ENCODE measurements at places on chromosomes 6 and 20. TPM values are rescaled to one million over a fixed set of nuclear protein-coding genes. Genes with fewer than 3 reads are reported as not detected.

Gene HEY2
- 0.32 TPM for total RNA-seq

Gene CDH4
- 6.1 TPM for total RNA-seq

Gene TSBP1
- total RNA-seq: not detected

Gene TPX2
- total RNA-seq: 187 TPM

Gene MCCD1
- total RNA-seq: not detected

- no peak for DNase-seq
These were observed 260.9 kb downstream of the BTBD9 start for GRCh38 chr6:38378801-38379200.

DNA sequence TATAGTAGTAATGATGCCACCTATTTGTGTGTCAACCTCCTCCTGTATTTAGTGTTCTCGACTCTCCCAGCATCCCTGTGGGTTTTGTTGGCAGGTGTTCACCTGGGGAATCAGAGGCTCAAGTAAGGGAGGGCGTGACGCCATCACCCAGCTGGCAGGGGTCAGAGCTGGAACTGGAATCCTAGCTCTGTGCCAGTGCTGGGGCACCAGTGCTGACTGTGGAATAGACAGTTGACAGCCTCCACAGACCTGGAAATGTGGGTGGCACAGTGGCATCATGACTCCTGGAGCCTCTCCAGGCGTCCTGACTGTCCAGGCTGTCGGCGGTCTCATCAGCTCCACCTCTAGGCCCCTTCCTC, 102.8 kb downstream of the SYCP2 start:
- no peak for DNase-seq

- peak; percentile 95 for DNase-seq
These were observed 215.2 kb upstream of the ZNF184 start for GRCh38 chr6:27688014-27688586.

DNA sequence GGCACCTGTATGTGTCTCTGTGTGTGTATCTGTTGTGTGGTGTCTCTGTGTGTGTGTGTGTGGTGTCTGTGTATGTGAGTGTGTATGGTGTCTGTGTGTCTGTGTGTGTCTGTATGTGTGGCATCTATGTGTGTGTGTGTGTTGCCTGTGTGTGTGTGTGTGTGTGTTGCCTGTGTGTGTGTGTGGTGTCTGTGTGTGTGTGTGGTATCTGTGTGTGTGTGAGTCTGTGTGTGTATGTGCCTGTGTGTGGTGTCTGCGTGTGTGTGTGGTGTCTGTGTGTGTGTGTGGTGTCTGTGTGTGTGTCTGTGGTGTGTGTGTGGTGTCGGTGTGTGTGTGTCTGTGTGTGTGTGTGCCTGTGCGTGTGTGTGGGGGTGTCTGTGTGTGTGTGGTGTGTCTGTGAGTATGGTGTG, 31.7 kb upstream of the VEGFA start:
- DNase-seq: no peak

GRCh38 chr6:56062836-56063235, 184.5 kb downstream of the COL21A1 start:
- no peak for DNase-seq

GRCh38 chr6:119476554-119476953, 127.0 kb upstream of the MAN1A1 start:
- no peak for DNase-seq

- no peak for DNase-seq
These were observed 14.2 kb downstream of the KCNK5 start for GRCh38 chr6:39214846-39215639.

DNA sequence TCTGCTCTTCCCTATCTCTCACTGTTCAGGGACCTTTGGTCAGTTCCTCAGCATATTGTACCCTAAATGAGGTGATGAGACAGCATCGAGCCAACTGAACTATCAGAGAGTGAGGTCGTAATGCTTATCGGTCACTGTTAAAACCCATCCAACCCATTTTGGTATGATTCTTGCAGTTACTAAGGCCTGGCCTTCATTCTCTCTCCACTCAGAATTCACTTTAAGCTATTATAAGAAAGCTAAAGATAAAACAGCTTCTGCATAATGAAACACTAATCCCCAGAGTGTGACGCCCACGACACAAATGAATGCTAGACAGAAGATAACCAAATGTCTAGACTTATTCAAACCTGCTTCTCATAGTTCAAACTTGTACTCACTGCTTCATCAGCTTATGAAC, 175.8 kb downstream of the GMPR start:
- peak; percentile 39 for DNase-seq

- no peak for DNase-seq
These were observed 39.0 kb downstream of the TPD52L1 start for GRCh38 chr6:125192610-125192930.

DNA sequence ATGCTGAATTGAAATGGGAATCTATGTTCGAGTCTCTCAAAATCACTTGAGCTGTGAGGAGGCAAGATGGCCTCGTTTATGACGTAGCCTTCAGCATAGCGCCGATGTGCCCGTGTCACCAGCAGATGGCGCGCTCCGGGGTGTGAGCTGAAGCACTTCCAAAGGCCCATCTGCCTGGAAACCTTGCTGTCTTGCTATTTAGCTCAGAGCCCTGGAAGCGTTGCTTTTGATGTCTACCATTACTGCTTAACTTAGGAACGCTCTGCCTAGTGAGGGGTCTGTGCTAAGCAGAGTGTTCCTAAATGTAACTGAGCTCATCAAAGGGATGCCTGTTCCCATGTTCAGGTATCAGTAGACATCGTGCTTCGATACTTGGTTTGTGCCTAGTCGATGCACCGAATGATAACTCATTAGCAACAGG, 67.7 kb downstream of the SYCP2L start:
- peak; percentile 89 for DNase-seq

- no peak for DNase-seq
These were observed 232.3 kb downstream of the NFATC2 start for GRCh38 chr20:51310216-51310615.

DNA sequence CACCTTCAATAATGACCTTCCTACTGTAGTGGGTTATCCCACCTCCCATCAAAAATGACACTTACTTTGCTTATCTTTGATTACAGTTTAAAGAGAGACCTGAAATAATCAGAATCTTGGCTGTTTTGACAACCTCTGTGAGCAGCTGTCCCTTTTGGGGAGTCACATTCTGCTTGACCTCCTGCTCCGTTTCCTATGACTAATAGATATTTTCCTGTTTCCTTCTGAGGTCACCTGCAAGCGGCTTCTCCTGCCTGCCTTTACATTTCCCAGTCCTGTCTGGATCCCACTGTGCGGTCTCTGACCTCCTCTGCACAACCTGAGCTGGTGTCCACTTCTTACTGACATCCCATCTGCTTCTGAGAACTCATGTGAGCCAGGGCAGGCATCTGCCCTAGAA, 54.2 kb downstream of the TRAM2 start:
- no peak for DNase-seq

- no peak for DNase-seq
These were observed 75.2 kb upstream of the CITED2 start for GRCh38 chr6:139449611-139450000.

GRCh38 chr6:148364056-148364824, 21.6 kb downstream of the SASH1 start:
- peak; percentile 54 for DNase-seq

DNA sequence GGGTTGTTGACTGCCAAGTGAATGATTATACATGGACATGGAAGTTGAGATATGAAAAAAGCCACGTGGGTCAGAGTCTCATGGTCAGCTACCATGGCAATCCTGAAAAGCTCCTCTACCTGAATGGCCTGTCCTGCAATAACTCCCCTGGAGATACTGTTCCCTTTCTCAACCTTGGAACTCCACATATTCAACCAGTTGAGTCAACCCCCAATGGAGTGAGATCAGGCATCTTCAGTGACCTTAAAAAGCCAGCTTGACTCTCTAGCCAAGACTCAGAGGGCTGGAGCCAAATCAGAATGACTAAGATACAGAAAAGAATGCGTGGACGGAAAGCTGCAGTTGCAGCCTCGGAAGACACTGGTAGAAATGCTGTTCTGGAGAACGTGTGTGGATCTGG, 341.3 kb downstream of the FOXA2 start:
- DNase-seq: no peak
